ENCODE measurements at places on chromosomes 6 and 20. TPM values are rescaled to one million over a fixed set of nuclear protein-coding genes. Genes with fewer than 3 reads are reported as not detected.

DNA sequence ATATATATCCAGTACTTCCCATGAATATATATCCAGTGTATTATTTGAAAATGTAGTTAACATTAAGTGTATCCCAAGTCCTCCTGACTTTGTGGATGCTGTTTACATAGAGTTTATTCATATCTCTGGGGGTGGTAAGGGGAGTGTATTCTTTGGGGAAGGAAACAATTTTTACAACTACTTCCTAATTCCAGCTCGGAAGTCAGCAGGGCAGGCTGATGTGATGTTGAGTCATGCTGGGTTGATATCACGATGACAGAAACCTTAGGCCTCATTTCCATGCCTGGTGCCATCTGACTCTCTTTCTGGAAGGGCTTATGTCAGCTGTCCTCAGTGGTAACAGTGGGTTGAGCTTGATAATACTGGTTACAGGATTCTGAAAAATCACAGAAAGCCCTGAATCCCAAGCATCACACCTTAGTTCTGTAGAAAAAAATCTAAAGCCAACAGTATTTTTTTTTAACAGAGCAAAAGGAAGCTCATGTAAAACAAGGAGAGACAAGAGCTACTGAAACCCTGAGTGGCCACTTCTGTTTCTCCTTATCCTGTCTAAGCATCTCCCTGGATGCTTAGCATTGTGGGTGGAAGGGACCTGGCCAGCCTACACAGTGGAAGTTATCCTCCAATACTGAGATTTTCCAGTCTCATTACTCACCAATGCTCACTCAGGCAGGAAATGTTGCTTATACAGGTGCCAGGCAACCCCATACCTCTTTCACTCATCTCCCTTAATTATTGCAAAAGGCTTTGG, 75.2 kb upstream of the IYD start:
- H3K4me1 ChIP-seq: no peaks in the 10 kb centered on the region
- H3K27me3 ChIP-seq: peaks cover 9% of the 10 kb centered on the region
- H3K36me3 ChIP-seq: no peaks in the 10 kb centered on the region

Gene HLA-DPA1
- total RNA-seq: 73.5 TPM

DNA sequence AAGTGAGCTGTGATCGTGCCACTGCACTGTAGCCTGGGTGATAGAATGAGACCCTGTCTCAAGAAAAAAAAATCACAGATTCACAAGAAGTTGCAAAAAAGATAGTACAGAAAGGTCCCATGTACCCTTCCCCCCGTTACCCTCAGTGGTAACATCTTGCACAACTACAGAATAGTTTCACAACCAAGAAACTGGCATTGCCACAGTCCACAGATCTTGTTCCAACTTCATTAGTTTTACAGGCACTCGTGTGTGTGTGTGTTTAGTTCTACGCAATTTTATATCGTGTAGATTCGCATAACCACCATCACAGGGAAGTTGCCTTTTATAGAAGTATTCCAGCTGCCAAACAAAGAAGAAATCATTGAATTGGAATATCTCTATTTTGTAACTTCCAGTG, 19.1 kb downstream of the SPATA2 start:
- H3K36me3 ChIP-seq: no peaks in the 10 kb centered on the region
- H3K4me1 ChIP-seq: peaks cover 18% of the 10 kb centered on the region
- H3K4me3 ChIP-seq: no peak overlapping the region

Gene RBM24
- total RNA-seq: not detected
